Posterior cingulate gyrus (tissue), 11 donors: ENCODE measurements at places on chromosomes 7 and 10.

GRCh38 chr10:132908621-132909295 is 33.6 kb downstream of the CFAP46 start:
- DNase-seq = no peak

DNA sequence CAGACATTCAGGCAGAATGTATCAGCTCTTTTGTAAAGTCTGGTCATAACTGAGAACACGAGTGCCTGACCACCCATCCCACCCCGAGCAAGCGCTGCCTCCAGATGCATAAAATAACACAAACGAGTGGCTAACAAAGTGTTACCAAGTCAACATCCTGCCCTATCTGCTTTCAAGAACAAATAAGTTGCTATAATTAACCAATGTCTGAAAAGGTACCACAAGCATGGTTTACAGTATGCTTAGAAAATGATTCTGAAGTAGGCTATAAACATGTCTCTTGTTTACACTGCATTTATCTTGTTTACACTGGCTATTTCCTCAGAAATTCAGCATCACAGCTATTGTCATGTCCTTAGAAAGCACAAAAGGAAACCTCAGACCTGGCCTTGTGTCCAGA is 49.5 kb downstream of the PIK3AP1 start:
- no peak for DNase-seq

DNA sequence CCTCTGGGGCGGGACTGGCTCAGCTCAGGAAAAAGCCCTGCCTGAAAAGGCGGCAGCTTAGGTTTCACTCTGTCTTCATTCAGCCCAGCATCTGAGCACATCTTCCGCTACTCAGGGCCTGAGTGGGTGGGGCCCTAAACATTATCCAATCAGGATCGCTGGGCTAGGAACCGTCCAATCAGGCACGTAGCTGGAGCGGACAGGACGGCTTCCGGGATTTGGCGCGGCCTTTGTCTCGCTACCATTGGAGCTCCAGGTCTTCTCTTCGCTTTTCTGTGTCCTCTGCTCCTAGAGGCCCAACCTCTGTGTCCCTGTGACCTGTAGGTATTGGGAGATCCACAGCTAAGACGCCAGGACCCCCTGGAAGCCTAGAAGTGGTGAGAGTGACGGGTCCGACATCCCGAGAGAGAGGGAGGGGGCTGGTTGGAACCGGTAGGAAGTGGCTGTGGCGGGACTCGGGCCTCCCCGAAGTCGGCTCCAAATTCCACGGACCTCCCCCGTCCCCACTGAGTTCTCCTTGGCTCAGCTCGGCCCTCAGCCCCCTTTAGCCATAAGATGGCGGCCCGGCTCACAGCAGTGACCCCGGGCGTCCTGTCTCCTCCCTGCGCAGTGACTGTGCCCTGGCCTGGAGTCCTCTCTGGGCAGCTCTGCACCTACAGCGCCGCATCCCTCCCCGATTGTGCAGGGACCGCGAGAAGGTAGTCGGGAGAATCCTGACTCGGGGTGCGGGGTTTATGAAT is 99.1 kb downstream of the ZNF680 start:
- DNase-seq = peak; percentile 20

GRCh38 chr7:67692425-67692824 is 695.8 kb downstream of the TYW1 start:
- no peak for DNase-seq

GRCh38 chr10:18278181-18278580 is 138.0 kb downstream of the CACNB2 start:
- DNase-seq = no peak

DNA sequence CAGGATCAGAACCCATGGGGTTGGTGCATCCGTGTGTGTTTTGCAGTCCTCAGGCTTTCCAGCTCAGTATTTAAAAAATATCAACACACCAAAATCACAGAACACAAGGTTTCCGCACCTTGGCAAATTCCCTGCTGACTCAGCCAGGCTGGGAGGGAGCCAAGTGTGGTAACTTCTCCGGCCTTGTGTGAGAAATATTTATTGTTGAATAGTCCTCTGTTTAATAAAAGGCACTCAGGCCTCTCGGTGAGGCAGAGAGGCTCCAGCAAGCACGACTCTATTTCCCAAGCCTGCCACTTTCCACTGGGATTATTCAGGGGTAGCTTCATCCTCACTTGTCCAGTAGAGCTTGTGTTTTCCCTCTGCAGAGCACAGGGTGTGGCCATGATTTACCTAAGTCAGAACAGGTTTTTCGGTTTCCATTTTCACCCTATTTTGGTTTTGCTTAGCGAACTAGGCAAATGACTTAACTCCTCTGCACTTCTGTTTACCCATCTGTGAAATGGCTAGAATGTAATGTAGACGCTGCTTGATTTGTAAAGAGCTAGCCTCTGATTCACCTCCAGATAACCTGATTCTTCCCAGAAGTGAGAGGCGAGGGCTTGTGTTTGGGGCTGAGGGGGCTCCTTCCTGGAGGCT is 13.0 kb upstream of the CHST15 start:
- no peak for DNase-seq

DNA sequence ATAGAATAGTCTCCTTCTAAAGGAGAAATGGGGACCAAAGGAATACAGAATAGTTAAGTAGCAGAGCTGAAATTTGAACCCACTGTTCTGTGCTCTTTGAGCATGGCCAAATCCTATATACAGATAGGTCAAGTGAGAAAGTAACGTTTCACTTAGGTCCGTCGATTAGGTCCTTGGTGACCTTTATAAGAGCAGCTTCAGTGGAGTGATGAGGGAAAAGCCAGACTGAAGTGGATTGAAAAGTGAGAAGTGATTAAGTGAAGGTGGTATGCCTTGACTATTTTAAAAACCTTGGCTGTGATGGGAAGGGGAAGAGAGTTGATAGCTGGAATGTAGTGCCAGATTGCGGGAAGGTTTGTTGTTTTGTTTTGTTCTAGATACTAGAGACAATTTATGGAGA is 10.6 kb upstream of the LSMEM1 start:
- no peak for DNase-seq
